Activated naive CD4-positive, alpha-beta T cell treated with Interleukin-2 at 50 U/mL for 16 hours (primary cell): ENCODE measurements at places on chromosomes 12 and 14.
A peak's percentile ranks its signal among the peaks of the same experiment; 100 is the strongest.

DNA sequence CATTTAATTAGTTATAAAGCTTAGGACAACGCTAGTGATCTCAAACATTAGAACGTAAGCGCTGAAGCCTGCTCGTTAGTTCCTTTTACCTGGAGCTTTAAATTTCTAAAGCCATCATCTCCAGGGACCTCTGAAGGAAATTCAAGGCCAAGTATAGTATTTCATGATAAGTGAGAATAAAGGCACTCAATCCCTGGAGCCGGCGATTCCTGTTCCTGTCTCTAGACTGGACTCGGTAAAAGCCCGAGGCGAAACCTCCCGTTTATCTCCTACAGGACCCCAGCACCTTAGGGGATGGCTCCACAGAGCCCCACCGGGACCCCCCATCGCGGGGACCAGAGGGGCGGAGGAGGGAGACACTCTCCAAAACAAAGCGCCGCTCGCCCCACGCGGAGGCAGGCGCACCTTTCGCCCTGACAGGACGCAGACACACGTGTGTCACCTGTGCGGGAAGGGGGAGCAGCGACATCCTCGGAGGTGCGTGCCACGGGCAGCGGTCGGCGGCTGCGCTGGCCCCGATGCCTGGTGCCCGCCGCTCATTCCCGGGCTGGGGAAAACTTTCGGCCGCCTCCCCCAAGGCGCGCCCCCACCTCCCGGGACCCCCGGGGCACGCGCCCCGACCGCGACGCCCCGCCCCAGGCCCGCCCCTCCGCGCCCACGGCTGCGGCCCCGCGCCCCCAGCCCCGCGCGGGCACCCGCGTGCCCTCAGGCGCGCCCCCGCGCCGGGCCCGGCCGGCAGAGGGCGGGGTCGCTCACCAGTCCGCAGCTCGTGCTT is 678 bp downstream of the RPS6KA5 start:
- peak; percentile 67 for DNase-seq

- peak; percentile 81 for DNase-seq
These were observed 846.7 kb downstream of the TMEM121 start for GRCh38 chr14:106372870-106373652.

- peak; percentile 70 for DNase-seq
These were observed 56.3 kb downstream of the SPTB start for GRCh38 chr14:64823305-64823861.

DNA sequence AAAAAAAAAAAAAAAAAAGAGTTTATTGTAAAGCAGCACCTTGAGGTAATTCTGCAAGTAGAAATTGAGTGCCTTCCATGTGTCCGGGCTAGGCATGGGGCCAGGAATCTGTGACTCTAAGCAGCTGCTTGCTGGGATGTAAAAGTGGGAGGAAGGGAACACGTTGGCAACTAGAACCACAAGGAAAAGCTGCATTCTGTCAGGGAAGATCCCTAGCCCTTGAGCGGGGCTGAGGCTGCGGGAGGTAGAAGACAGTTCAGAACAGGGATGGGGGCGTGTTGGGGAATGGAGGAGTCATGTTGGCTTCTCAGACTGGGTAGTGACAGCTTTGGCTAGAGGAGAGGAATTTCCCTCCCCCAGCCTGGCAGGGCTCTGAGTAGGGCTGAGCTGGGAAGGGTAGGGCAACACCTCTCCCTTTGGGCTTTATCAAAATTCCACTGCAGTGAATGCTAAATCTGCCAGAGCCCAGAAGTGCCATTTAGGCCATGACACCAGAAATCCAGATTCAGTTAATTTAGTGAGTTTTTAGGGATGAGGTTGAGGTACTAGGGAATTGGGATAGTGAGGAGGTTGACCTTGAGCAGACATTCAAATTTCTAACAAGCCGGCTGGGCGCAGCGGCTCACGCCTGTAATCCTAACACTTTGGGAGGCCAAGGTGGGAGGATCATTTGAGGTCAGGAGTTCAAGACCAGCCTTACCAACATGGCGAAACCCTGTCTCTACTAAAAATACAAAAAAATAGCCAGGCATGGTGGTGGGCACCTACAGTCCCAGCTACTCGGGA is 3.4 kb upstream of the TRAFD1 start:
- no peak for DNase-seq

DNA sequence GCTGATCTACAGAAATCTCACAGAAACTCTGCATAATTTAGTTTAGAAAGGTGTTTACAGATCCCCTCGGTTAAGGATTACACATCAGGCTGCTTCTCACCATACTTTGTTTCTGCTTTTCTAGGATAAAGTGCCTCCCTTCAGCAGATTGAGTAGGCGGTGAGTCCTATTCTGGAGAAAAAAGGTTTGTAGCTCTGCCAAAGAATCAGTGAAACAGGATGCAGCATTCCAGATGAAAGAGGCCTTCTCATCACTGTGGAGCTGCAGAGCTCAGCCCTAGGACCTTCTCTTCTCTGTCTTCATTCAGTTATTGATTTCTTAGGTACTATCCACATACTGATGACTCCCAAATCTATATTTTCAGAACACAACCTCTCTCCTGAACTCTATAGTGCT is 155.5 kb upstream of the KRR1 start:
- no peak for DNase-seq

- DNase-seq: no peak
These were observed 3.6 kb downstream of the CMKLR1 start for GRCh38 chr12:108335349-108336119.

DNA sequence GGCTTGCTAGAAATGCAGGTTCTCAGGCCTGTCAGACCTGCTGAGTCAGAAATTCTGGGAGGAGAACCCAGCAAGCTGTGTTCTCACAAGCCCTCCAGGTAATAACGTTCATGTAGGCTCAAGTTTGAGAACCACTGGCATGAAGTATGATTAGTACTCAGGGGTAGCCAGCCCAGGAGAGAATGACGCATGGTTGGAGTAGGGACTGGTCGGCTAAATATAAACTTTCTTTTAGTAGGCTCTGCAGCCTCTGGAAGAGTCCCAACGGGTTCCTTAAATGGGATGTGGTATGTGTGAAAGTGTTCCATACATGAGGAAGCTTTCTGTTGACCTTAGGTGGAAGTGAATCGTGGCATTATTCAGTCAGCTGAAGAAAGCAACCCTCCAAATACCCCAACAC is 209.3 kb downstream of the SLC41A2 start:
- DNase-seq: no peak

- DNase-seq: no peak
These were observed 343.1 kb downstream of the FLRT2 start for GRCh38 chr14:85873006-85873405.

DNA sequence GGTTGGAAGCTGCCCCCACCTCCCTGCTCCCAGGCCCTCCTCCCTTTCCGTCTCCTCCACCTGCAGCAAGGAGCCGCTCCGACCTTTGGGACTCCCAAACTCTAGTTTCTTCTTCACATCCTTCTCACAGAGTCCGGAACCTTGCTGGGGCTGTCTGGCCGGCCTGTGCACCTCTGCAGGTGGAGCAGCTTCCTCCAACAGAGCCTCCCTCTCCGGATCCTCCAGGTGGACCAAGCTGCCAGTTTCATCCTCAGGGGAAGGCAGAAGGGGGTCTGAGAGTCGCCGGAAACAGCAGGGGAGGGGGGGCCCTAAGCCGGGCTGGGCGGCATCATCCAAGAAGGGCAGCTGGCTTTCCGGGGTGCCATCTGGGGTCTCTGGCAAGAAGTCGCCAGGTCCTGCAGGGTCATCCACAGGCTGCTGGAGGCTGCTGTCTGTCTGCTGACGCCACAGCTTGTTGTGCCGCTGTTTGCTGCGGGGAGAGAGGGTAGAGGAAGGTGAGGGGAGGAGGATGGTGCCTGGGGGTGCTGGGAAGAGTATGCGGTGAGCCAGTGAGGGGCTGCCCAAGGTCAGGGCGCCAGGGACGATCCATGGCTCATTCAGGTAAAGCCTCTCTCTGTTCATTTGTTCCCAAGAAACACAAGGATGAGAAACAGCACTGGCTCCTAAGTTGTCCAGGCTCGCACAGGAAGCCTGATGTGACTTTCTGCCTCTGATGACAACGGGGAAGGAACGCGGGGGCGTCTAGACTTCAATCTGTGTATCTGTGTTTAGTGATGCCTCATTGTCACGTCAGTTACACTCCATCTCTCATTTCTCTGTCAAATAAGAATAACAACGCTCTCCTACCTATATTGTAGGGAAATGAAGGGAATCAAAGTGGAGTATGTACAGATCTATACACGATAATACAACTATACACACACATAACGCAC is 61.3 kb upstream of the CORO1C start:
- no peak for DNase-seq

DNA sequence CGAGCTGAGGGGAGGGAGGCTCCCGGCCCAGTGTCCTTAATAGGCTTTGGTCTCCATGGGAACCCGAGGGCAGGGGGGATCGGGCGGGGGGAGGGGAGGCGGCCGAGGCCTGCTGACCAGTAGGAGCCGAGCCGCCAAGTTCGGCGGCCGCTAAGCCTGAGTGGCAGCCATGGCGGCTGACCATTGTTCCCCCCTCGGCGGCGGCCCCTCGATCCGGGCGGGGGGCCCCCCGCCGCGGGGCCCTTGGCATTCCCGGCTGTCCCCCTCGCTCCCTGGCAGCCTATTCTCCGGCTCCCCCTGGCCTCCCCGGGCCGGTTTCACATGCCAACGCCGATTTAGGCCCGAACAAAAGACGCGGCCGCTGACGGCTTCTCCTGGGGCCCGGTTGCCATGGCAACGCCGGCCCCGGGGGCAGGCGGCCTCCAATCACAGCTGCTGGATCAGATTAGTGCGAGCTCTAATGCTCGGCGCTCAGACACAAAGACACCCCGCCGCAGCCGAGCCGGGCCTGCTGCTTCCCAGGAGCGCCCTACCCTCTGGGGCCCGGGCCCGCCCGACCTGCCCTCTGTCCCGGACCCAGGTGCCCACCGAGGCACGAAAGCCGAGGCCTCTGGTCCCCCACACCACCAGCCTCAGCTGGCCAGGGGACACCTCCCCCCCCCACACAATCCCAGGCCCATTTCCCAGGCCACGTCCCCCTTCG is 7.3 kb downstream of the MSI1 start:
- DNase-seq: no peak

DNA sequence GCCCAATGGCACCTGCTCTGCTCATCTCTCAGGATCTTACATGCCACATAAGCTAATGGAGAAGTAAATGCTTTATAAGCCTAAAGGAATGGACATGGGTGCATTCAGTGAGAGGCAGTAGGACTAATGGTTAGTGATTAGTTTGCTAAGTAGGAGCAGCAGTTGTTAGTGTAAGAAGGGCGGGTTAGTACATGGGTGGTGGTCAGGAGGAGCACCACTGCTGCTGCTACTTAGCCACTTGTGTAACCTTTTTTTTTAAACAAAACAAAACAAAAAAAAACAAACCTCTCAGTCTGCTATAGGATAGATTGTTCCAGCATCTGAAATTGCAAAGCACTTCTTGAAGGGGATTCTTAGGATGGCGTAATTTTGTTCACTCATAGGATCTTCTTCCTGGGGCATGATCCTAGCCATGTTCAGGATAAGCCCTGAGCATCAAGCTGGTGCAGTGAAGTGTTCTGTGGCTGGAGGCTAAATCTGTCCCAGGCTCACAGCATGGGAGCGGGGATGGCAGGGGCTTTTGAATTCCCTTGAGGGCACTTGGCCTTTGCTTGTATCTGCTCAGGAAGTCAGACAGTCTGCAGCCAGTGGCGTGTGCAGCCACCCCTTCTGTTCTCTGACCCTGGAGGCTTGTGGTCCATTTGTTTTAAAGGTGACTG is 63.6 kb downstream of the CHST11 start:
- DNase-seq: no peak

DNA sequence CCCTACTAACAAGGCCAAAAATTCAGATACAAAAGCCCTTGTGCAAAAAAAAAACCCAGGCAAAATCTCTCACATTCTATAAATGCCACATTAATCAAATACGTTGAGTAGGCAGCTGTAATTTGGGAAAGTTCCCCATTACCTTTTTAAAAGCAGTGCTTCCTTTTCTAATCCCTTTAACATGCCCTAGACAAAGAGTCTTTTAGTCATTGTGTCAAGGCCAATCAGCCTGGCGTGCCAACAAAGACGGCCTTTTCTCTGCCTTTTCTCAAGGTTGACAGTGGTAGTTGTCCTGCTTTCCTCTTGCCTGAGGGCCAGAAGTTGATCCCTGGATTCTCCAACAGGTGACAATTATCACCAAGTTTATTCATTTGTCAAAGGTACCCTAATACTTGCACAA is 62.5 kb upstream of the METAP2 start:
- no peak for DNase-seq

DNA sequence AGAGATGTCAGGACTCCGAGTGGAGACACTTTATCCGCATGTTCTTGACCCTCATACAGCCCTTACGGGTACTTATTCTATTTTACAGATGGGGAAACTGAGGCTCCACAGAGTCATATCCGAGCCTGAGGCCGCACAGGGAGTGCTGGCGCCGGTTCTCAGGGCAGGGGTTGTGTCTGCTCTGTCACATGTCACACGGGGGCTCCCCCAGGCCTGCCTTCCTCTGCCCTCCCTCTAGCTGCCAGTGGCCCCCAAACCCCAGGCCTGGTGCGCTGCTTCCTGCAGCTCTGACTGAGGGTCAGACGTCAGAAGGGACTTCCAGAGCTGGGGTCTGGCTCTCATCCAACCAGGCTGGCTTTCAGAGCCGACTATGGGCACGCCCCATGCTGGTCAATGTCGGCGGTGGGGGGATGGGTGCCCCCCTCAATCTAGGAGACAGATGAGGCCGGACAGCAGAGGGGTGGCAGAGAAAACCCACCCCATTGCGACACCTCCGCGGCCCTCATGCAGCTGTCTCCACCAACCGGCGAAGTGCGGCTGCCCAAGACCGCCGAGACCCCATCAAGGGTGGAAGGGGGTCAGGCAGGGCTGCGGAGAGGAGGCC is 811 bp upstream of the INF2 start:
- no peak for DNase-seq

DNA sequence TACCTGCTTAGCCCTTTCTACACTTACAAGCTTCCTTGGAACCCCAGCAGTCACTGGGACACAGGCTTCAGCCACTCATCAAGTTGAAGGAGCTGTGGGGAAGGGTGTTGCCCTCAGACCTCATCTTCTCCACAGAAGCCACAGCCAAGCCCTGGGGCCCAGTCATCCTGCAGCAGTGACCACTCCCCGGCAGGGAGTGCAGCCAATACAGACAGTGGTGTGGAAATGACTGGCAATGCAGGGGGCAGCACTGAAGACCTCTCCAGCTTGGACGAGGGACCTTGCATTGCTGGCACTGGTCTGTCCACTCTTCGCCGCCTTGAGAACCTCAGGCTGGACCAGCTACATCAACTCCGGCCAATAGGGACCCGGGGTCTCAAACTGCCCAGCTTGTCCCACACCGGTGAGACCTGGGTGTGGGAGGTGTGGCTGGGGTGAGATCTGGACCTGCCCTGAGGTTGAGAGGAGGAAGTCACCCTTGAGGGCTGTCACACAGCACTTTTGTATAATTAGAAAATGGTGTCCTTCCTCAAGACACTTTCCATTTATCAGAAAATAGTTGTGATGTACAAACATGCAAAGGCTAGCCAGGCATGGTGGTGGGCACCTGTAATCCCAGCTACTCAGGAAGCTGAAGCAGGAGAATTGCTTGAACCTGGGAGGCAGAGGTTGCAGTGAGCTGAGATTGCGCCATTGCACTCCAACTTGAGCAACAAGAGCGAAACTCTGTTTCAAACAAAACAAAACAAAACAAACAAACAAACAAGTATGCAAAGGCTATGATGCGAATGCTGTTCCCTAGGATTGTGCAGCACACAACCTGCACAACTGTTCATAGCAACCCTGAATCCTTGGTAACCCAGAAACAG is 9.9 kb downstream of the GLI1 start:
- DNase-seq: no peak
